ENCODE measurements at places on chromosomes 11 and 22. TPM values are rescaled to one million over a fixed set of nuclear protein-coding genes. Genes with fewer than 3 reads are reported as not detected.

The OR5B21 gene
- total RNA-seq: not detected

The ENTHD1 gene
- total RNA-seq: not detected

The TRPC6 gene
- not detected for total RNA-seq

DNA sequence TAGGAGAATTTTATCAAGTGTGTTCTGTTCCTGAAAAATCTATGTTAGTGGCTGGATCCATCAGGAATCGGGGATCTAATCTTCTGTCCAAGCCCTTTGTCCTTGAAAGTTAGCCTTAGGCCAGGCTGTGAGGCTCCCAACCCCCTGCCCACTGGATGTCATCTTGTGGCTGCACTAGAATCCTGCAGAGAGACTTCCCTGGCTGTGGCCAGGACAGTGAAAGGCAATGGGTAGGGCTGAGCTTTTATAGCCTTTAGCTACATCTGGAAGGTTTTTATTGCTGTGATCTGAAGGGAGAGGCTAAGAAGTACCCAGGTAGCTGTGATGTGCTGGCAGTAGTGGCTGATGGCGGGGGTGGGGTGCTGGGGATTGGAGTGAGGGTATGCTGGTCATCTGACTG lies 2.1 kb downstream of the OAF start:
- peaks cover 18% of the 10 kb centered on the region for H3K4me1 ChIP-seq
- no peak overlapping the region for H3K4me3 ChIP-seq
- H3K27me3 ChIP-seq: peaks cover 7% of the 10 kb centered on the region
- no peak for DNase-seq

- DNase-seq: no peak
- no peaks in the 10 kb centered on the region for H3K36me3 ChIP-seq
- H3K4me3 ChIP-seq: no peak overlapping the region
- no peaks in the 10 kb centered on the region for H3K4me1 ChIP-seq
These were observed 7.7 kb upstream of the DLAT start for GRCh38 chr11:112017538-112017937.

DNA sequence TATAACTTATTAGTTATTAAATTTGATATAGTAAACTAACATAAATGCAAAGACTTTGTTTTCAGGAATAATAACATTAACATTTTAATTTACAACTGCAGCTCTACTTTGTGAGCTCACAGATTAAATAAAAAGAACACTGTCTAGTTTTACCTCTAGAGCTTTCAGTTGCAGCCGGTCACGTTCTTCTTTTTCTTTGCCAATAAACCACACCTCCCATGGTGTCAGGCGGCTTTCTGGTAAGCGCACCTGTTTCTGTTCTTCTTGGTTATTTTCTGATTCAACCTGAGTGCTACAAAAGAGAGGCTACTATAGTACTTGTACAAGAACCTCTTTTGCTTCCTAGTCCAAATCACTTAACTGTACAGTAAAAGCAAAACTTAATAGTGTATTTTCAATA lies 5.8 kb downstream of the CCDC34 start:
- no peak overlapping the region for H3K27ac ChIP-seq
- DNase-seq: no peak
- no peak overlapping the region for H3K4me3 ChIP-seq
- no peaks in the 10 kb centered on the region for H3K36me3 ChIP-seq
- no peaks in the 10 kb centered on the region for H3K27me3 ChIP-seq

- H3K36me3 ChIP-seq: no peaks in the 10 kb centered on the region
- no peak for DNase-seq
- H3K4me3 ChIP-seq: no peak overlapping the region
- peaks cover 7% of the 10 kb centered on the region for H3K4me1 ChIP-seq
- H3K27ac ChIP-seq: peak overlapping the region; percentile 54
- H3K27me3 ChIP-seq: no peaks in the 10 kb centered on the region
These were observed 808.0 kb upstream of the LUZP2 start for GRCh38 chr11:23688835-23689234.

DNA sequence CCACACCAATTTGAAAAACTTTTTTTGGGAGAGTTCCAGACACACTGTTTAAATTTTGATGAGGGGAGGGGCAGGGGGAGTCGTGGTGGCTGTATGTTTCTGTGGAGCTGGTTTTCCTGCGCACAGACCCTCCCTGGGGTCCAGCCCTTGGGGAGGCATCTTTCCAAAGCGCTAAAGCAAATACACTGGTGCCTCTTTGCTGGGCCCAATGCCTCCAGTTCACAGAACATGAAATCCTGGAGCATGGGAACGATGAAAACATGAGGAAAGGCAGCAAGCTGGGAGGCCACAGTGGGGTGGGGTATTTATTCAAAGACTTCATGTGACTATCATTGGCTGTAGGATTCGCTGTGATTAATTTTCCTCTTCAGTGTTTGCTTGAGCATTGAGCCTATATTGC lies 135.3 kb downstream of the CCDC34 start:
- H3K27me3 ChIP-seq: no peaks in the 10 kb centered on the region
- no peaks in the 10 kb centered on the region for H3K36me3 ChIP-seq
- no peak for DNase-seq
- no peaks in the 10 kb centered on the region for H3K4me1 ChIP-seq
- no peak overlapping the region for H3K4me3 ChIP-seq

GRCh38 chr22:30249049-30250038 lies 2.8 kb upstream of the LIF start:
- H3K4me1 ChIP-seq: peaks cover 85% of the 10 kb centered on the region
- no peak for DNase-seq
- H3K4me3 ChIP-seq: no peak overlapping the region
- H3K27ac ChIP-seq: no peak overlapping the region
- H3K36me3 ChIP-seq: no peaks in the 10 kb centered on the region

DNA sequence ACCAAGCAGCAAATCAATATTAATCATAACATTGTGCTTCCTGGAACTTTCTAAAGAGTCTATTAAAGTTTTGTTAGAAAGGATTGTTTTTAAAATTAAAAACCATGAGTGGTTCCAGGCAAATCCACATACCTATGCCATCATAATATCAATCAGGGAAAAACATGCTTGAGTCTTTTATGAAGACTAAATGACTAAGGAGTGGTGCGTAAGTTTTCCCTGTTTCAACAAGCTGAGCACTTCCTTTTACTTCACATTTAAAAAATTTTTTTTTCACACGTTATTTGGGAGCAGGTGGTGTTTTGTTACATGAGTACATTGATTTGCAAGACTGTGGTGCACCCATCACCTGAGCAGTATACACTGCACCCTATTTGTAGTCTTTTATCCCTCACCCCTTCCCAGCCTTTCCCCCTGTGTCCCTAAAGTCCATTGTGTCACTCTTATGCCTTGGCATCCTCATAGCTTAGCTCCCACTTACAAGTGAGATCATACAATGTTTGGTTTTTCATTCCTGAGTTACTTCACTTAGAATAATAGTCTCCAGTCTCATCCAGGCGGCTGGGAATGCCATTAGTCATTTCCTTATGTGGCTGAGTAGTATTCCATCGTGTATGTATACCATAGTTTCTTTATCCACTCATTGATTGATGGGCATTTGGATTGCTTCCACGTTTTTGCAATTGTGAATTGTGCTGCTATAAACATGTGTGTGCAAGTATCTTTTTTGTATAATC lies 1190.3 kb upstream of the RAG2 start:
- H3K27me3 ChIP-seq: no peaks in the 10 kb centered on the region
- H3K36me3 ChIP-seq: no peaks in the 10 kb centered on the region

DNA sequence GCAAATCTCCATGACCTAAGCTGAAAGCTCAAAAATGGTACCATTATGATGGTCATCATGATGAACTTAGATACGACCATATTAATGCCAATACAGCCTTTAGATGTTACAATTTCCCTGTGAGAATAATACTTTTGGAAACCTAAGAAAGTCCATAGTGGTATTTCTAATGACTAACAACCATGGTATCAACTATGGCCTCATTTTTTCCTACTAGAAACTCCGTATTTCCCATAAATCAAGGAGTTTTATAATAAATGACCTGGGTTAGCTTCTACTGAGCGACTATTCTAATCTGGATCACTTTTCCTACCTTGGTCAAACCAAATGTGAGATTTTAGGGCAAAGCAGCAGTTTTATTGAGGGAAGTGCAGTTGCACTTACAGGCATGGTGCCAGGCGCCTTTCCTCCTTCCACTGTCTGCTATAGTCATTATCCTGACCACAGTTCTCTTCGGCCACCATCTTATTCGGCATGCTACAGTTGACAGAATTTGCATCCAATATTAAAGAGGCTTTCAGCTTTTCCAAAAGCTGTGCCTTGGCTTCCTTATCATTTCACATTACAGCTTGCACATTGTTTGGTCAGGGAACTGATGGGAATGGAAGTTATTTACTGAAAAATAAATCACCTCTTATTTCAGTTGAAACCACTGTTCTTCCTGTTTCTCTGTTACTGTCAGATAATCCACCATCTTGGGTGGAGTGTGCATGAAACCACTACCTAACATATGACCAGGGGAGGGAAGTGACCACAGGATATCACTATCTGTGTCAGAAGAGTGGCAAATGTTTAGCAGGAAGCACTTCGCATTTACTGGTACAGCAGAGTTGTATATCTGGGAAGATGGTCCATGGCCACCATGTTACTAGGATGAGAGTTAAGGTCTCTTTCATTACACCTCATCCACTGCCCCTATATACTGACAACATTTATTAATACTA lies 74.5 kb upstream of the PICALM start:
- H3K27ac ChIP-seq: peak overlapping the region; percentile 84
- H3K27me3 ChIP-seq: no peaks in the 10 kb centered on the region
- H3K4me3 ChIP-seq: no peak overlapping the region
- DNase-seq: no peak
- peaks cover 79% of the 10 kb centered on the region for H3K4me1 ChIP-seq
- H3K36me3 ChIP-seq: no peaks in the 10 kb centered on the region
